ENCODE measurements at places on chromosomes 12 and 14.

- no peak for DNase-seq
Observed at GRCh38 chr14:79436335-79436734, 775.0 kb downstream of the DIO2 start.

DNA sequence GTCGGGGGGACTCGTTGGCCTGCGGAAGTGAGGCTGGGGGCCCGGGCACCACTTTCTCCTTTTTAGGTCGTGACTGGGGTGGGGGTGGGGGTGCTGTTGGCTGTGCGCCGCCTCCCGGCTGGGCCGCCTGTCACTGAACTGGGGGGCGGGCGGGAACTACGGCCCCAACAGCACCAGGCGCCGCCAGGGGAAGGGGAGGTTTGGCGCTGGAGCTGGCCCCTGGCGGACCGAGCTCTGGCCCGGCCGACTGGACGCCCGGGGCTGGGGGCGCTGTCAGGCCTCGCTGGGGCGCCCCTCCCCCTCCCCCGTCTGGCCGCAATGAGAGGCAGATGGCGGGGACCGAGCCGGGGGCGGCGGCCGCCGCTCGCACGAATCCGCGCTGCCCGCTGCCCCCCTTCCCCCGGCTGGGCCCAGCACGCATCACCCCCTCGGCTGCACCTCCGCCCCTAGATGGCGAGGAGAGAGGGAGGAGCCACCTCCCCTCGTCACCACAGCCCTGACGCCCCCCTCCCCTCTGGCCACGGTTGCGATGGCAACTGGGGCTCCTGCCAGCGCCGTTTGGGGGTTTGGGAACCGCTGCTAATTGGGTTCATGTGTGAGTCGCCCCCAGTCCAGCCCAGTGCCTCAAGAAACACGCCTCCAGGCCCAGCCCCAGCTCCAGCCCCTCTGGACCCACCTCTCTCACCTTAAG is 723 bp downstream of the NFATC4 start:
- DNase-seq: no peak

DNA sequence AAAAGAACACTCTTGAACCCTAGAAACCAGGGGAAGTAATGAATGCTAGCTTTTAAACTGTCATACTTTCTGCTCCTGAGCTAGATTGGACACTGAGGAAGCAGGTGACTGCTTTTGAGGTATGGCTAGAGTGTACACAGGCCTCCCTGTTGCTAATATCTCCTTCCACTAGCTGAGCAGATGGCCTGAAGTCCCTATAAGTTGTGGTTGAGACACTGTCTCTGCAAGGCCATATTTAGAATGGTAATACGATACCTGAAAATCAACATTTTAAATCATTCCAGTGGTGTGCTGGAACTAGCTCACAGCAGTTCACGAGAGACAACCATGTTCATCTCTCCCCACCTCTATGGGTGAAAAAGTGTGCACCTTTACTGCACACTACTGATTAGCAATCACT is 46.4 kb upstream of the BMP4 start:
- DNase-seq: no peak

- DNase-seq: peak; percentile 59
Observed at GRCh38 chr12:132444957-132445883, 44.7 kb upstream of the FBRSL1 start.

DNA sequence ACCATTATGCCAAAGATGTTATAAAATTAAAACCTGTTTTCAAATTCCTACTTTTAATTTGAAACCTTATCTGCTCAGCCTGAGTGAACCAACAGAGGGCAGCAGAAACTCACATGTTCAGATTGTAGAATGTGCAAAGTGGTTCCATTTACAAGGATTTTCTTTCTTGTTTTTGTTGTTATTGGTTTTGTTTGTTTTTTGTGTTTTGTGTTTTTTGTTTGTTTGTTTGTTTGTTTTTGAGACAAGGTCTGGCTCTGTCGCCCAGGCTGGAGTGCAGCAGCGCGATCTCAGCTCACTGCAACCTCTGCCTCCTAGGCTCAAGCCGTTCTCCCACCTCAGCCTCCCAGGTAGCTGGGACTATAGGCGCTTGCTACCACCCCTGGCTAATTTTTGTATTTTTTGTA is 22.8 kb upstream of the GARIN2 start:
- DNase-seq: peak; percentile 21

GRCh38 chr14:20907214-20907613 is 16.0 kb downstream of the RNASE3 start:
- DNase-seq: no peak

Data from activated T-cell treated with anti-CD3 and anti-CD28 coated beads for 4 hours (primary cell).